ENCODE measurements at places on chromosomes 7 and 10.

GRCh38 chr10:105352827-105353226 is 711.7 kb downstream of the SORCS3 start:
- no peak for DNase-seq

DNA sequence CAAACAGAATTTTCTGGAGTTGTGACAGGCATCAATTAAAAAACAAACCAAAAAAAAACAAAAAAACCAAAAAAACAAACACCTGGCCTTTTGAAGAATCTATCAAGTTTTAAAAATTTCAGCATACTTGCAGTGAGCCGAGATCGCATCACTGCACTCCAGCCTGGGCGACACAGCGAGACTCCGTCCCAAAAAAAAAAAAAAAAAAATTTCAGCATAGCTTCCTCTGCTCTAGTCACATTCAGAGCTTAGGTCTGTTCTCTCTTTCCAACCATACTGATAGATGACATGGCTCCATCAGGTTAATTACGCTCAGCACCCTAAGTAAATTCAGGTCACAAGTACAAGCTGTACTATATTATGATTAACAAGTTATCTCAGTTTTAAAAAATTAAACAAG is 3.1 kb downstream of the KBTBD2 start:
- DNase-seq, result no peak

GRCh38 chr7:107244613-107245012 is 75.8 kb downstream of the HBP1 start:
- DNase-seq, result no peak

- DNase-seq, result no peak
Observed at GRCh38 chr10:114305521-114305925, 66.5 kb downstream of the VWA2 start.

GRCh38 chr7:139860090-139860775 is 31.2 kb downstream of the TBXAS1 start:
- no peak for DNase-seq

- no peak for DNase-seq
Observed at GRCh38 chr10:122173337-122173736, 97.8 kb upstream of the BTBD16 start.

DNA sequence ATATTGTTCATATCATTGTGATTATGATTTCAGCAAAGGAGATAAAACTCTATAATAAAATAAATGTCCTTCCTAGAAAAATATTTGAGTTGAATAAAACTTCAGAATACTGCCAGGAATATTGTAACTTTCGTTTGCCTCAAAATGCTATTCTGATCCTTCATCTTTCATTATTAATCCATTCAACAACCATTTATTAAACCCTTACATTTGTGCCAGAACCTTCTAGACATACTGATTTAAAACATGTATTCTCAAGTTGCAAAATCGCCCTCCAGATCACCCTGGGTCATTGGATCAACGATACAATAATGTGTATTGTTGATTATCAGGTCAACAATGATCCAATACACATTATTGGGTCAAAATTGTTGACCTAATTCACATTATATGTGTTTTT is 759.8 kb downstream of the CNTNAP2 start:
- DNase-seq, result no peak

DNA sequence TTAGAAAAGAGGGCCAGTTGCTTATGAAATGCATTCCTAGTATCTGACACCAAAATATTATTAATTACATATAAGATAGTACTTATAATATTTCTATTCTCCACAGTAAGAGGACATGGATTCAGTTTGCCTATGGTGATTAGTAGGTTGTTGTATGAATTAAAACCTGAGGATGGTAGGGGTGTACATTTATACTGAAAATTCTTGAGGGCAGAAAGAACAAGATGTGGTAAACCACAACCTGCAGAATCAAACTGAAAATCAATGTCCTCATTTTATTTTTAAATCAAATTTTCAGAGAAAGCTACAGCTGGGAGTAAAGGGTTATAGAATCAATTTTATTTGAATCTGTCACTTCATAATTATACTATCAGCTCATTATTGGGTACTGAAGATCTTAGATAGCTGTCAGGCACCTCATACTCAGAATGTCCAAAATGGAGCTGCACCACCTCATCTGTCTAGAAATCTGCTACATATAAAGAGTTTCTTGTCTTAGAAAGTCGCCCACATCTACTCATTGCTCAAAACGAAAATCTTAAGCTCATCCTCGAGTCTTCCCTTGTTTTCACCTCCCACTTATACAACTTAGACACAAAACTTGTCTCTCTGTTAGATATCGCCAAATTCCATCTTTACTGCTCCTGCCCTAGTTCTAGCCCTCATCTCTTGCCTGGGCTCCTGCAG is 65.4 kb downstream of the MYO3A start:
- no peak for DNase-seq

DNA sequence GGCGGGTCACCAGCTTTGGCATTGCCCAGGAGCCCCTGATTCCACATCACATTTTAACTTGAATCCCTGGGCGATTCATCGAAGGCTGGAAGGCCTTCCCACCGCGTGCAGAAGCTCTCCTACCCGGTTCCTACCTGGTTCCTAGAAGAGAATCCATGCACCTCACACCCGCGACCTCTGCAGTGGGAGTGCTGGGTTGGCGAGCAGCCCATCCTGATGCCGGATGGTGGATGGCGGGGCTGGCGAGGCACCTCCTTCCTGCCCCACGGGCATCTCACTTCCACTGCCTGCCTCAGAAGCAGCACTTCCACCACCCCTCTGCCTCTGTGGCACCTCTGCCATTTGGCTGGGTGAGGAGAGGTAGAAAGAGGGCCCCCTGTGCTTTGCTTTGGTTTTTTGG is 32.0 kb downstream of the NUB1 start:
- DNase-seq, result no peak

DNA sequence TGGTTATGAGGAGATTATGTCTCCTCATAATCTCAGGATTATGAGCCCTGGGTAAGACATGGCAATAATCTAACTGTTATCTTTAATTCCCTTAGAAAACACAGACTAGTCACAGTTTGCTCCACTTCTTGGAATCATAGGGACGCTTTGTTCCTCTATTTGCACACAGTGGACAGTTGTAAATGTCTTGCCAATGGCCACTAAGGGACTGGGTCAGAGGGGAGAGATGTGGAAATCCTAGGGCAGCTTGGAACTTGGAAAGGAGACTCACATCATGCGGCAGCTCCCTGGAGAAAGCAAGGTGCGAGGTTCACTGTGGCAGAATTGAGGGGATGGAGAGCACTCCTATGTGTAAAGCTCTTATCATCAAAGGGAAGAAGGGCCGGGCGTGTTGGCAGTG is 266.1 kb downstream of the PRPF18 start:
- DNase-seq, result no peak

- DNase-seq, result no peak
Observed at GRCh38 chr7:29140873-29141468, 5.4 kb downstream of the CPVL start.

GRCh38 chr10:73815719-73816030 is 4.3 kb upstream of the NDST2 start:
- DNase-seq, result no peak

DNA sequence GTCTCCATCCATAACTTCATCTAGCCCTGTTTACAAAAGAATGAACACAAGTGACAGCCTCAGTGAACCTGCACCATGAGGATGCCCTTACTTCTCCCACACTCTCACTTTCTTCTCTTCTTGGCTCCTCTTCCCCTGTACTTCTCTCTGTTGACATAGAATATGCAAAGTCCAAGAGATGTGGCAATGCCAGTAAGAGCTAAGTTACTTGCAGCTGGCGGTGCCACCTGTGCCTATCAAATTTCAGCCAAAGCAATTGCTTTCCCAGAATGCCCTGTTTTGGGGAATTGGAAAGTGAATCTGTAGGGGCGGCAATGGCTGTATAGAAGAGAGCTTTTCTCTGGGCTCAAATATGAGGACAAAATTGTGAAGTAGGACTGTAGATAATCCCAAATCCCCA is 557.8 kb downstream of the AUTS2 start:
- no peak for DNase-seq

DNA sequence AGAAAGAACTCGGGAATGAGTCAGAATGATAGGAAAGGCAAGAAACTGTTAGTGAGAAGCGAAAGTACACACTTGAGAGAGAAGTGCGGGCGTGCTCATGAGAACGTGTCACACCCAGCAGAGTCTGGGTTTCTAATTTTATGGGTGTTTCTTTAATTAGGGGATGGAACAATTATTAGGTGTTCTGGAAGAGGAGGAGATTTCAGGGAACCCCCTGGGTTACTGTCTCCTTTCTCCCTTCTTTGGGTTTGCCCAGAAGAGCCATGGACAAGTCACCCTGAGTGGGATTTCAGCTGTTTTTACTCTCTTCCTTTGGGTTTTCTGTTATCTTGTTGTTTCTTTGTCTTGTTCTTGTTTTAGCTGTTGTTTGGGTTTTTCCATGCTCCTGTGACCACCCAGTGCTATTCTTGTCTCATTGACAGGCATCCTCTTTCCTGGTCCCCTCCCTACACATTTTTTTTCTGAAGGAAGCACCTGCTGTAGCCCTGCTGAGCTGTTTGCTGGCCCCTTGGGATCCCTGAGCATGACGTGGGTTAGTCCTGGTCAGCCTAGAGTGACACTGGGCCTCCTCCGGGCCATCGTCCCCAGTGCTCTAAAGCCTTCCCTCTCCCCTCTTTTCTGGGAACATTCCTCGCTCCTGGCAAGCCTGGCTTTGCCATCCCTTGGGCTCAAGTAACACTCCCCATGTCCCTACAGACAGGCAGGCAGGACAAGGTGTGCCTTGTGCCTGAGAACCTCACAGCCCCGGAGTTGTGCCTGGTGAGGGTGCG is 3.5 kb downstream of the SH2D4B start:
- peak; percentile 12 for DNase-seq

- DNase-seq, result no peak
Observed at GRCh38 chr10:22681783-22682183, 32.6 kb downstream of the PIP4K2A start.

GRCh38 chr7:100544386-100544785 is 5.4 kb downstream of the AGFG2 start:
- DNase-seq, result no peak

GRCh38 chr7:116571037-116571436 is 46.2 kb downstream of the CAV1 start:
- DNase-seq, result no peak

DNA sequence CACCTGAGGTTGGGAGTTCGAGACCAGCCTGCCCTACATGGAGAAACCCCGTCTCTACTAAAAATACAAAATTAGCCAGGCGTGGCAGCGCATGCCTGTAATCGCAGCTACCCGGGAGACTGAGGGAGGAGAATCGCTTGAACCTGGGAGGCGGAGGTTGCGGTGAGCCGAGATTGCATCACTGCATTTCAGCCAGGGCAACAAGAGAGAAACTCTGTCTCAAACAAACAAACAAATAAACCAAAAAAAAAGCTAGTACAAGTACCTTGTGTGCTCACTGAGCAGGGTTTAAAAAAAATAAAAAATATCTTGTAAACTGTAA is 11.2 kb upstream of the SPOCK2 start:
- DNase-seq, result no peak

- peak; percentile 49 for DNase-seq
Observed at GRCh38 chr7:76244781-76245391, 43.2 kb downstream of the SRRM3 start.

DNA sequence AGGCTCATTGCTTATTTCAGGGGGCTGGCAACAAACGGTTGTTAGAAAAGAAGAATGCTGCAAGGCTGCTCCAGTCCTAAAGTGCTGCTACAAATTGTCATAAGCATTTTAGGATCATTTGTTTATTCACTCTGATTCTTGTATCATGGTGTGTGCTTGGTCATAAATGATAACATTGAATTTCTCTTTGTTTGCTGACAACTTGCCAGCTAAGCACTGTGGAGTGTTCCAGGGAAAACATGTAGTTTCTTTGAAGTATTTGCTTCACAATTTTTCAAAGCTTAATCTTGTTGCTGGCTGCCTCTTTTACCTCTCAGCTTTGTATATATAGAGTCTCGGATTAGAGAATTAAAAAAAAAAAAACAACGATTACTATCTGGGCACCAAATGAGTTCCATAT is 263.0 kb downstream of the PHF14 start:
- DNase-seq, result no peak

GRCh38 chr7:137747359-137748031 is 99.3 kb downstream of the DGKI start:
- DNase-seq, result no peak

DNA sequence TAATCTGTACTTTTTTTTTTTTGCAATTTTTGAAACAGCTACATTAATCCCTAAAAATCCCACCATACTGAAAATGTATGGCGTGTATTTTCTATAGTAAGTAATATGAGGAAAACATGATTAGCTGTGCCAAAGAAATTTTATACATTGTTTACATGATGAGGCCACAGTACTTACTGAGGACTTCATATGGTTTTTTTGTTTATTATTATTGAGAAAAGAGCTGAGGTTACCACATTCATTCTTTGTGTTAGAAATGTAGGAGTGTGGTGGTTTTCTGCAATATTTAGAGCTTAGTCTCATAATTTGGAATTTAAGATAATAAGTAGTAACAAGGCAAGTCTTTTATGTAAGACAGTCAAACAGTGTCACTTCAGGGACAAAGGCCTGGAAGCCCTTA is 45.1 kb downstream of the SLC25A40 start:
- DNase-seq, result no peak

DNA sequence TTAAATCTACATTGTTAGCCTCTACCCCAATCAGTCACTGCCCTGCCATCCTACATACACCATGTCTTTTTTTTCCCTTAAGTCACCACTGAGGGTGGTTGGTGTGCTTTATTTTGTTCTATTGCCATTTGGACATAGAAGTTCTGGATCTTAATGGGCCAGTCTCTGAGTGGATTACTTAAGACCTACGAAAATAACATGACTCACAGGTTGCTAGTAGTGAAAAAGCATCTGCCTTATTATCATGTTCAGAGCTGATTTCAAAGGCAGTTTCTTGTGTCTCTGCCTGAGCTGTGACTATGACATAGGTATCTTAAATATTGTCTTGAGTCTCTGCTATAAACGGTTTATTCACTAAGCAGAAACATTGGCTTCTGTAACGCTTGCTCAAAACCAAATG is 410.8 kb downstream of the MDFIC start:
- DNase-seq, result no peak

DNA sequence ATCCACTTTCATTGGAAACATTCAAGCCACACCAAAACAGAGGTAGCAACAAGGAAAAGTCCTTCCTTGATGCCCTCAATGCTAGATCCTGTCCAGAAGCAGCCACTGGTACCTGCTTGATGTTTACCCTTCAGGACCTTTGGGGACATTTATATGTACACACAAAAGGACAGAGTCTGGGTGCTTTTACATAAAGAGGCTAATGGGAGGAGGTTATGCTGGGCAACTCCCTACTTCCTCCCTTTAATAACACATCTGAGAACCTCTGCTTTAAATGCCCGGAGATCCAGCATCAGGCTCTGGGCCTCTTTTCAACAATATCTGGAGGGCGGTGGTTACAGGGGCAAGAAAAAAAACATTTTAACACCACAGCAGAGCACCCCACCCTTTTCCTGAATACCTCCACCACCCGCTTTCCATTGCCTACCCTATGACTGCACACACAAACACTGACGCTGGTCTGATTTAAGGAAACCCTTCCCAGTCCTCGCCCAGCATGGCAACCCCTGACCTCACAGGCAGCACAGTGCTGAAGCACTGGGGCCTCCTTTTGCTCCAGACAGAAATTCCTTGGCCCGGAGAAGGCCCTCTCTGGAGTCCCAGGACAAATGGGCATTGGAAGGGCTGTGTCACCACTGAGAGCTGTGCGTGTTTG is 39.3 kb upstream of the DUSP5 start:
- no peak for DNase-seq

- no peak for DNase-seq
Observed at GRCh38 chr7:26278770-26279169, 12.9 kb upstream of the SNX10 start.

- no peak for DNase-seq
Observed at GRCh38 chr10:68007356-68007755, 67.7 kb downstream of the HERC4 start.

- no peak for DNase-seq
Observed at GRCh38 chr7:27129729-27130539, 623 bp downstream of the HOXA4 start.

- no peak for DNase-seq
Observed at GRCh38 chr10:50508315-50509051, 115.3 kb downstream of the SGMS1 start.
